ENCODE measurements at places on chromosomes 2 and 18.
A peak's percentile ranks its signal among the peaks of the same experiment; 100 is the strongest.

DNA sequence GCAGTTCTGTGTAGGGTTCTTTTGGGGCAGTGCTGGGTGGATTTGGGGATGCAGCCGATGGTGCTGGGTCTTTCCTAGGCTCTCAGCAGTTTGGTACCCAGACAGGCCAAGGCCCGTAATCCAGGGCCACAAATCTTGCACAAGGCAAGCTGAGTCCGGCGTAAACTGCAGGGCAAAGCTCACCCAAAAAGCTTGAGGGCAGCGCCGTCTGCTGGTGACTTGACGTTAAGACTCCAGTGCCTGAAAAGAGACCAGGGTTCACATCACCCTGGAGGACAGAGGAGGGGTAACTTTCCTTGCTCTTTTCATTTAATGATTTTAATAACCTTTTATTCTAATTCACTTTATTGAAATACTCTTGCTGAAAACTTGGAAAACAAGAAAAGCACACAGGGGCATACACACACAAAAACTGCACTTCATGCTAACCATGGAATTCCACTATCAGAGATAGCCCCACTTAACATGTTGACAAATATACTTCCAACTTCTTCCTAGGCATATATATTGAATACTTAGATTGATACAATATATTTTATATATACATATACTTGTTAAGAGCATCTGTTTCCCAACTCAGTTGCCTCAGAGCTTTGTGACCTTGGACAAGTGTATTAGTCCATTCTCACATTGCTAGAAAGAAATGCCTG lies 38.9 kb downstream of the CNGA3 start:
- DNase-seq, result peak; percentile 61

DNA sequence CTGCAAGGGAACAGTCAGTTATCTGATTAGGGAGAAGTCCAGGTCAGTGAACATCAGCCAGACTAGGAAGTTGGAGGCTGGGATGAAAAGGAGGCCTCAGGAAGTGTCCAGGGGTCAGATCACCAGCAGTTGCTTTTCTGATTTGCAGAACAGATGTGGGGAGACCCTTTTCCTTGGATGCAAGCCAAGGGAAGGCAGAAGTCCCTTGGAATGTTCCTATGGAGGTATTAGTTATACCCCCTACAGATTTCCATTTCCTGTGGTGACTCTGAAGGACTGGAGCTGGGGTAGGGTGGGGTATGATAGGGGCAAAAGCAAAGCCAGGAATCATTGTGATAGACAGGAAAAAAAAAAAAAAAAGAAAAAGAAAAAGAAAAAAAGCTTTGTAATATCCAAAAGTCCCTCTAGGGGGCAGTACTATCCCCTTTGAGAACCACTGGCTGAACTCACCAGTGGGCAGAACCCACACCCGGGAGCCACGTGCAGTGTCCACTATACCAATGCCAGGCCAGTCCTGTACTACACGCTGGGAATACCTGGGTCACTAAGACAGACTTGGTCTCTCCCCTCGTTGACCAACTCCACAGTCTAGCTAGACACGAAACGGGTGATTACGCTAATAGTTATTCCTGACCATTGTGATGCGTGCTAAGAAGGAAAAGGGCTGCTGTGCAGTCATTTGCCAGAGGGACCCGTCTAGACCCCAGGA lies 7.4 kb downstream of the DYSF start:
- DNase-seq, result no peak

DNA sequence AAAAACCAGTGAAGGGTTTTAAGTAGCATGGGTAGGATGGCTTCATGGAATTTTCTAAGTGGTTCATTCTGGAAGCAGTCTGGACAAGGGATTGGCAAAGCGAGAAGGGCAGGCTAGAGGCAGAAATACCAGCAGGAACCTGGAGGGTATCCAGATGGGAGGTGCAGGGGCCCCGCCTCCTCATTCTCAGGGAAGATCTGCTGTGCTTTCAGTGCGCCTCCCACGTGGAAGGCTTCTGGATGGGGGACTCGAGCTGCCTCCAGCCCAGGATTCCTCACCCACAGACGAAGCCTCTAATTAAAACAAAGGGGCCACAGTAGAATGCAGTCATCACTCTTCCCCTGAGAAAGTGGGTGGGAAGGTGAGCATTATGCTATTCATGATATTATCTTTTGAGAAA lies 79.8 kb downstream of the VSNL1 start:
- DNase-seq, result no peak

- no peak for DNase-seq
These were observed 57.9 kb downstream of the HDLBP start for GRCh38 chr2:241257419-241258032.

DNA sequence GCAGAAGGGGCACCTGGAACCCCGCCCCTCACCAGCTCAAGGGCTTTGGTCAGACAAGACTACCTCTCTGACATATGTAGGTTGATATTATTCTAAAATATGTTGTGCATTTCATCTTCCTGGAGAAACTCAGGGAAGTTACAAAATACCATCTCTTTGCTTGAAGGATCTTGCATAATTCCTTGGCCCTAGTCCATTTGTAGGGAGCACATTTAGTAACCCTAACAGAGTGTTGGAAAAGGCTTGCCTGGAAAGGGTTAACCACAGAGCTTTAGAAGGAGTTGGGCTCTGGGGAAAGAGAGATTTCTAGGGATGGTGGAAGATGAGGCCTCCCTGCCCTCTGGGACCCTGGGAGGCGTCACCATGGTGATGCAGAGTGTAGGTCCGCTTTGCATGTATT lies 143.0 kb upstream of the SLC1A4 start:
- DNase-seq, result no peak

DNA sequence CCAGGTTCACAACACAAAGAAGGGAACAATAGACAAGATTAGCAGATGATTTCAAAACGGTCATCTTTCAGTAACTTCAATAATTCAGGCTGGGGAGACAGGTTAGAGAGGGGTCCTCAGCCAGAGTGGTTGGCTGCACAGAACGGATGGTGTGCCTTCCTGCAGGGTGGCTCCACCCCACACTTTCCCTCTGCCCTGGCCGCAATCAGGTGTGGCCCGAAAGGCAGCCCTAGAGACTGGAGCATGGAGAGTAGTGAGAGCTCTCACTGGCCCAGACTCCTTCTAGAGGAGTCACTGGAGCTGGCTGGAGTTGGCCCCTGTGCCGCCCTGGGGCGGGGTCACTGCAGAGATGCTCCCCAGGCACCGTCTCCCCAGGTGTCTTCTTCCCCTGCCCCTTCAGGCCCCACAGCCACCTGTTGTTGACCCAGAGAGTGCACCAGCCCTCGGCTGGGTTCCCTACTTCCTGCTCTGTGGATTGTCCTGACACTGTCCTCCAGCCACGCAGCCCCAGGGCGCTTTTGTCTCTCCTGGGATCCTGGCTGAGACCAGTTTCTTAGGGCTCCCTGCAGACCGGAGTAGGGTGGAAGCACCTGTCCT lies 126.8 kb downstream of the PXDN start:
- DNase-seq, result no peak

- no peak for DNase-seq
These were observed 24.4 kb upstream of the EMILIN2 start for GRCh38 chr18:2822213-2822921.

- DNase-seq, result no peak
These were observed 66.5 kb upstream of the PNPT1 start for GRCh38 chr2:55760125-55760524.

DNA sequence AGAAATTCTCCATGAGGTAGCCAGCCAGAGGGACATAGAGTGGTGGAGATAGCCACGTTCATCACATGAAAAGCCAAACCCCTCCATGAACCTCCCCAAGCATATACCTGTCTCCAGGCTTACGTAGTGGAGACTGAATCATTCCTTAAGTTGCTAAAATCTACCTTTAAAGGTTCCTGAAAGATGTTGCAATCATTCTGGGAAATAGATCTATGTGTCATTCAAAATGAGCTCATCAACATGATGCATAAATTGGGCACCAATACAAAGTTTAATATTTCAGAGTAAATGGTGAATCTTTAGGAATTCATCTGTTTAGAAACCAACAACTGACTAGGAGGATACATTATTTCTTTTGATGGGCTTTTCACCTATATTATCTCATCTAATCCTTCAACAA lies 362.6 kb upstream of the ID2 start:
- no peak for DNase-seq
